ENCODE measurements at places on chromosomes 6 and 20.

DNA sequence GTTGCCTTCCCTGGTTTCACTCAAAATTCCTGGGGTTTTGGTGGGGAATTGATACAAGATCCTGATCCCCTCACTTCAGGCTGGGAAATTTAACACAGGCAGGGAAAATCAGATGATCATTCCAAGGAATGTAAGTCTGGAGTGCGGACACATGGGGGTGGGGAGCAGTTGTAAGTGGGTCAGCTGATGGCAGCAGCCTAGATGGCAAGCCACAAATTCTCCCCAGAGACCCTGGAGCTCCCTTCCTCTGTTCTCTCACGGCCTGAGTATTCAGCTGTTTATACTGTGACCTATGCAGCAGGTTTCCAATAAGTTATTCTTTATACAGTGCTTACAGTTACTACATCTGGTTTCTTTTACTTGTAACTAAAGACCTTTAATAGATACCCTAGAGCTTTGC, 144.9 kb downstream of the SH3BGRL2 start:
- DNase-seq = no peak

DNA sequence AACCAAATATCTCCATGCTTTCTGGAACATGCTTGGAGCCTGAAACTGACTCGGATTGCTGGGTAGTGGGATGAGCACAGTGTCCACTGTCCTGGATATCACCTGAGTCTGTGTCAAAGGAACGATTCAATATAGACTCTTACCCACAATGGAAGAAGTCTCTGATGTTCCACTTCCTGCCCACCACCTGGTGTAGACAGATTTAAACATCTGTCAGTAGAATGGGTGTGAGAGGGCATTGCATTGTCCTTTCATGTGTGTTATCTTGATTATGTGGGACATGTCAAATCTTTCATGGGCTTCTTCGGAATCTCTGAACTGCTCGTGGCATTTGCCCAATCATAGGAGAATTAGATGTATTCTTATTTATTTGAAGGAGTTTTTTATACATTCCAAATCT, 20.8 kb downstream of the ULBP3 start:
- DNase-seq = no peak

DNA sequence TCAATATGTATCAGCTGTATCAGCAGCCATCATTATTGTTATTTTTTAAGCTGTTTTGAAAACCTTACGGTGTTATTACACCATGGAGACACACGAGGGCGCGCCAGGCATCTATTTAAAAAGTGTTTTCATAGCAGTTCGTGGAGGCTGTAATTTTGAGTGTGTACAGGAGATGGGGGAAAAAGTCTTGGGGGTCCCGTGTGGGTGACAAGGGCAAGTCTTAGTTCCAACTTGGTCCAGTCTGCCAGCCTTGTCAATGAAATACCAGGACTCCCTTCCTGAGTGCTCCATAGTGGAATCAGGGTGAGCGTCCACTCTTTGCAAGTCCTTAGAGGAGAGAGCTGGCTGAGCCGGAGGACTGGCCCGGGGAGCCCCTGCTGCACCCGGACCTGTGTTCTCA, 43.3 kb downstream of the SLC2A10 start:
- peak; percentile 7 for DNase-seq

GRCh38 chr20:12682613-12683012, 326.2 kb upstream of the SPTLC3 start:
- no peak for DNase-seq
